Effector memory CD4-positive, alpha-beta T cell (primary cell): ENCODE measurements at places on chromosomes 5 and 9.

DNA sequence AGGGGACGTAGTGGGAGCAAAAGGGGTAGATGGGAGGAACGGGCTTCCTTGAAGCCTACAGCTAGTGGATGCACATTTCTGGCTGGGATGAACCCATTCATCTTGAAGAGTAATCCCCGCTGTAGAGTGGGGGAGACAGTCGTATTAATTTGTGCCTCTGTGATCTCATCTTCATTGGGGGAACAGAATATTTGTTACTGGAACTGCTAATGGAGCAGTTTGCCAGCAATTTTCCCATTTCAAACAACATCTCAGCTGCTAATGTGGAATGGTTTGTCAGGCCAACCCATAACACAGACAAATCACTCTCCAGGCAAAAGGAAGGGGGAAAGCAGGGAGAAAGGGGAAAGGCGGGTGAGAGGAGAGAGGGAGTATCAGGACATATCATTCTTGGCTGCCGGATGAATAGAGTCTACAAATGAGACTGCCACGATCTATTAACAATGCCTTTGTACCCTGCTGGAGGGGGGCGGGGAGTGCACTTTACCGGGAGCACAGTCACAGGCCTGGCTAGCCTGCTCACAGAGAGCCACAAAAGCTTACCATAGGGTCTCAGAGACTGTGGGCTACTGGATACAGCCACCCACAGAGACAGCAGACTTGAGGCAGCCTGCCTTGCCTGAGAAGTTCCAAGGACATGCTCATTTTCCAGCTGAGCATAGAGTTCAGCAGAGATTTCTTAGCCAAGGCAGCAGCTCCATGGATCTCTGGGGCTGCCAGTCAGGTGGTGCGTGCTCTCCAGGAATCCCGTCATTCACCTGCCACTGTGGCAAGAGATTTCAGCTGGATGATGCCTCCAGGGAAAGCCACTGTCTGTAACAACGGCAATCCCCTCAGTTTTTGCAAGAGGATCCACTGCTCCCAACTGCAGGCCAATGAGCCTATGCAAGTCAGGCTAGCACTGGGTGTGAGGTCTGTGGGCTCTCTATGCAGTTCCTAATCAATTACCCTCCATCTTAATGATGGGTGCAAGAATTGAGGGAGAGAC lies 217.7 kb upstream of the PANK3 start:
- no peak for DNase-seq

GRCh38 chr5:43121913-43122484 lies 1.3 kb downstream of the ZNF131 start:
- DNase-seq, result peak; percentile 14

- DNase-seq, result no peak
These were observed 74.7 kb upstream of the MAN2A1 start for GRCh38 chr5:109614981-109615380.

GRCh38 chr5:83368835-83369234 lies 102.7 kb upstream of the VCAN start:
- DNase-seq, result no peak

DNA sequence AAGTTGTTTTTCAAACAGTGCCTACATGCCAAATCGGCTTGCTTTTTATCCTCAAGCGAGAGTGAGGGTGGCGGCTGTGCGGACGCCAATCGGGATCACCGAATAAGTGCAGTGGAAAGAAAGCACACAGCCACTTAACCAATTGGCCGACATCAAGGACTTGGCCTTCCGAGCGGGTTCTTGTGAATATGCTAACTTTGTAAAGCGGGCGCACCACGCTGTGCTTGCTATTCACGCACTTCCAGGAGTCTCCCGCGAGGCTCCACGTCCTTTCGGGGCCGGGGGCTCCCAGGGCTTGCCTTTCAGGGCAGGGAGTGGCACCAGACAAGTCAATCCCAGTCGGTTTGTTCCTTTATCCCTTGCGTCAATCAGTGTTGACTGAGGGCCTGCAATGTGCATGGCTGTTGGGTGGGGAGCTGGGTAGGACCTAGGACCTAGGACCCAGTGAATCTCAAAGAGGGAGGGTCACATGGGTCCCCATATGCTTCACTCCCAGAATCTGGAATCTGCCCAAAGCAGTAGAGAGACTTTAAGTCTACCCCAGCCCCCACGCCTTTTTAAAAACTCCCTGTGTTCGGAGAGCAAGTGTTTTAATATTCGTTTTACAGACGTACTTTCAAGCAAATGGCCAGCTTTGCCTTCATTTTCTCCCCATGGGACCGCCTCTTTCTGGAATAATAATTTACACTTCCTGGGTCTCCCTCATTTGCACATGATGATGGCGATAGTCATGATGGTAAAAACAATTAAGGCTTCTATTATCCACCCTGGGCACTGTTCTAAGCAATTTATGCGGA lies 2.0 kb upstream of the GCNT4 start:
- DNase-seq, result no peak

DNA sequence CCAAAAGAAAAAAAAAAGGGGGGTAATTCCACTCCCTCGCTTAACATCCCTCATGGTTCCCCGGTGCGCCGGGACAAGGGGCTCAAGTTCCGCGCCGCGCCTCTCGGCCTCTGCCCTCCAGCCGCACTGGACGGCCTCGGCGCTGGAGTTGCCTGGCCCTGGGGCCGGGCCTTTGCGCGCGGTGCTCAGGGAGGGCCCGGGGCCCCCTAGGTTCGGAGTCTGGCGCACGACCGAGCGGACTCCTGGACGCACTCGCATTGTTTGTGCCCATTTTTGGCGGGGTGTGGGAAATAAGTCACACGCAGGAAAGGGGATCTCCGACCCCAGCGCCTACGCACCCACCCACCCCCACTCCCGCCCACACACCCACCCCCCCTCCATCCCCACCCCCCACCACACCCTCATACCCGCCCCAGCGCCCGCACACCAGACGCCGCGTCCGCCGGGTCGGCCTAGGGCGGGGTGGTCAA lies 381 bp downstream of the MED22 start:
- DNase-seq, result peak; percentile 31

- DNase-seq, result no peak
These were observed 185.7 kb downstream of the PBX3 start for GRCh38 chr9:125932746-125933455.

- DNase-seq, result no peak
These were observed 204.1 kb downstream of the TRPM3 start for GRCh38 chr9:70917277-70917676.

GRCh38 chr9:37370968-37371563 lies 51.4 kb upstream of the GRHPR start:
- no peak for DNase-seq

GRCh38 chr9:135240871-135241311 lies 153.4 kb downstream of the OLFM1 start:
- DNase-seq, result no peak

DNA sequence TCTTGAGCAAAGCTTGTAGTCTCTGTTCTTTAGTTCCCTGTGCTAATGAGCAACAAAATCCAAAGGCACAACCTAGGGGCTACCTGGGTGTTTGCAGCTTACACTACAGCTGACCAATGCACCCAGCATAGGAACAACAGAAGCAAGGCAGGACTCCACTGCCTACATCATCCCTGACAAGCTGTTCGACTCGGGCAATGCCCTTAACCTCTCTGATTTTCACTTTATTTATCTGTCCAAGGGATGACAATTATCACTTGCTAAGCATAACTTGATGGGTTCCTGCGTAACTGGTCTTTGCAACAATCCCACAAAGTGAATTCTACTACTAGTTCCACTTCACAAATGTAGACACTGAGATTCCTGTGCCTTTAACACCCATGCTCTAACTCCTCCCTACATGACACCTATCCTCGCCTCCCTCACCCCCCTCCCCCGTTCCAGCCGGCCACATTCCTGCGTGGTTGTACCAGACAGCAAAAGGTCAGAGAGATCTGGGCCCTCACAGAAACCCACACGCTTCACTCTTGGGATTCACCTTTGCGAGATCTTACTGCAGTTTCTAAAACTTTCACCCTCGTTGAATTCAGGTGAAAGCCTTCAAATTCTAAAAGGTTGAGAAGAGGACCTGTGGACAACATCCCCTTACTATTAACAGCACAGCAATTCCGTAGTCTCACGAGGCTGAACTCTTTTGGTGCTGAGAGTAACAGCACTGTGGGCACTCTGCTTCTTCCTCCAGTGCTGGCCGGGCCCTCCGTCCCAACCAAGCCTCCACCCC lies 995 bp downstream of the IPPK start:
- no peak for DNase-seq

GRCh38 chr5:153888781-153889180 lies 149.9 kb downstream of the FAM114A2 start:
- no peak for DNase-seq

DNA sequence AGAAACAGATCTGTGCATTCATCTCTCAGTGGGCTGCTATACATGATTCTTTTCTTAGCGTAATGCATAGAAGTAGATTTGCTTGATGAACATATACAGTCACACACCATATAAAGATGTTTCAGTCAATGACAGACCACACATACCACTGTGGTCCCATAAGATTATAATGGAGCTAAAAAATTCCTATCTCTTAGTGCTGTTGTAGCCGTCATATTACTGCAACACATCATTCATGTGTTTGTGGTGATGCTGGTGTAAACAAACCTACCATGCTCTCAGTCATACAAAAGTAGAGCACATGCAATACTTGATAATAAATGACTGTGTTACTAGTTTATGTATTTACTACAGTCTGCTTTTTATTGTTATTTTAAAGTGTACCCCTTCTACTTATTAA lies 214.3 kb downstream of the ARHGAP26 start:
- no peak for DNase-seq

DNA sequence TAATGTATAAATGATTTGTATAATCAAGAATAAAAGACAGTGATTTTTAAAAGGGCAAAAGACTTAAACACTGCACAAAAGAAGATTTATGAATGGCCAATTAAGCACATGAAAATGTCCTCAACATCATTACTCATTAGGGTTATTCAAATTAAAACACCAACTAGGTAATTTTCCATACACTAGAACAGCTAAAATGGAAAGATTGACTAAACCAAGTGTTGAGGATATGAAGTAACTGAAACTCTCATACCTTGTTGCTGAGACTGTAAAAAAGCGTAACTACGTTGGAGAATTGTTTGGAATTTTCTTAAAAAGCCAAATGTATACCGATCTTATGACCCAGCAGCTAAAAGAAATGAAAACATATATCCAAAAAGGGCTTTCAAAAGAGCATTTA lies 144.9 kb downstream of the SGCD start:
- no peak for DNase-seq

DNA sequence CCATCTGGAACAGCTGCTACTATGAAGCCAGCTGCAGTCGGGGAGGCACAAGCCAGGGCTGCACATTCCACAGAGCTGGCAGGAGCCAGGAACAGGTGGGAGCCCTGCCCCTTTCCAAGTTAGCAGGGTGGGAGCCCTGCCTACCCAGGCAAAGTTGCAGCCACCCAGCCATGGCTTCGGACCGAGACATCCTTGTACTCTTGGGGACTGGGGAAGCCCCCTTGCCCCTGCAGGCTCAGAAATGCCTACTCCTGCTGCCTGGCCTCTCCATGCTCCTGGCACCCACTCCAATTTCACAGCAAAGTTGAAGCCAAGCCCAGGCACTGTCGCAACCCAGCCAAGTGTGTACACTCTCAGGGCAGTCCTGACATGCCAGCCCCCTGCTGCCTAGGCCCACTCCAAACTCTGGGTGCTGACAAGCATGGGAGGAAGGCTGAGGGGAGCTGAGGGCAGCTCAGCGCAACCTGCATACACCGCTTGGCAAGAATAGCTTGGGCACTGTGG lies 165.1 kb downstream of the RNF180 start:
- DNase-seq, result no peak

DNA sequence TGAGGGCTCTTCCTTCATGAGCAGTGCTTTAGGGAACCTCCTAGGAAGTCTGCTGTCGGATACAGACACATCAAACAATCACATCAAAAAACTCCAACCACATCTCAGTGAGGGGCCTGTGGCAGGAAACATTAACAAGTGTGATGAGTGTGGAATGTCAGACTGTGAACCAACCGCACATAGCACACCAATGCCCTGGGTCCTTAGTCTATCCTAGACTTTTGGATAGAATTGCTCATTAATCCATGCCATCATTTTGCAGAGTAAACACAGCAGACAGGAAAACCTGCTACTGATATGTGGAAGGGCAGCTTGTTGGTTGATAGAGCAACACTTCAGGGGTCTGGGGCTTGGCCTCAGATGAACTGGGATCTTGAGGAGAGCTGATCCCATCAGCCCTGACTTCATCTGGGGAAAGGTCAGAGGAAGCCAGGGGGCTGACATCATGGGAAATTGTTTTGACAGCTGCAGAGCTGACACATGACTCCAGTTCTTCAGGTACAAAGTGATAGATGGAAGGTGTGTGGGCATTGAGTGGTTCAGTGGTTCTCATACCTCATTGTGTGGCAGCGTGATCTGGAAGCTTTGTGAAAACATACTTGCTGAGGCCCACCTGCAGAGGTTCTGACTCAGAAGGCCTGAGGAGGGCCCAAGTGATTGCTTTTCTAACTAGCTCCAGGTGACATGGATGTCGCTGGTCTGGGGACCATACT lies 193.3 kb downstream of the DIRAS2 start:
- DNase-seq, result no peak

GRCh38 chr5:167982-168660 lies 23.2 kb upstream of the LRRC14B start:
- no peak for DNase-seq

GRCh38 chr5:11027660-11028059 lies 266.6 kb upstream of the DAP start:
- DNase-seq, result no peak

DNA sequence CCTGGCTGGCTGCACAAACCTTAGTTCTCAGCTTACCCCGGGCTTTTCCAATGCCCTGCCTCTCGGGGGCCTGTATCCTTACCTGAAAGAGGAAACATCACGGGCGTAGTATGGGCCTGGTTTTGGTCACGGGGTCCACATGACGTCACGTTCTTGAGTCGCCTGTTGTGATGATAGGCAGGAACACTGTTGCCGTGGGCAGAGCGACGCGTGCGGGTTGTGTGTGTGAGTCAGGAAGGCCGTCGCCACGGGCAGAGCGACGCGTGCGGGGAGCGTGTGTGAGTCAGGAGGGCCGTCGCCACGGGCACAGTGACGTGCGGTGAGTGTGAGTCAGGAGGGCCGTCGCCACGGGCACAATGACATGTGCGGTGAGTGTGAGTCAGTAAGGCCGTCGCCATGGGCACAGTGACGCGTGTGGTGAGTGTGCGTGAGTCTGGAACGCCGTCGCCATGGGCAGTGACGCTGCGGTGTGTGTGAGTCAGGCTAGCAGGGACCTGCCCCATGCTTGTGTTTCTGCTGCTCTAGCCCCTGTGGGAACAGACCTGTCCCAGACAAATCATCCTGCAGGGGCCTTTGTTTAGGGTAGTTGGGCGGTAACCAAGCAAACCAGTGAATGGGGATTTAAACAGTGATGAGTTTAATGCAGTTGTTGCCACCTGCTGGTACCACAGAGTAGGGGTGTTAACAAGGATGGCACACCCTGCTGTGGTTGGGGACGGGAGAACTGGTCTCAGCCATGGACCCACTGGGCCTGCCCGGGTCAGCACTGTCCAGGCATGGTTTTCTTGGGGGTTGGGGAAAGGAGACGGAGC lies 19.8 kb downstream of the TRIP13 start:
- DNase-seq, result peak; percentile 80

DNA sequence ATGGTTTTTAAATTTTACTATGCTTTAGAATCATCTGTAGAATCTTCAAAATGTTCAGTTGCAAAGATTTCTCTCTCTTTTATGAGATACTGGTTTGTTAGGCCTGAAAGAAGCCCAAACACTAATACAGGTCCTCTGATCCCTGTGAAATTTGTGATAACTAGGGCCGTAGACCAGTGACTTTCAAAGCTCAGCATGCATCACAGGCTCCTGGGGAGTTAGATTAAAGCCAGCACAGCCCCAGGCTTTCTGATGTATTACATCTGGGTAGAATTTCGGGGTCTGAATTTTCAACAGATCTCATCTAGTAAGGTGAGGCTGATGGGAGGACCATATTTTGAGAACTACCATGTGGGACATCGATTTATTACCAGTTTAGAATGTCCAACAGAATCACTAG lies 194.1 kb upstream of the PTPRD start:
- no peak for DNase-seq

- DNase-seq, result no peak
These were observed 20.8 kb upstream of the CERCAM start for GRCh38 chr9:128399861-128400260.
